SJSA1 (cell line): ENCODE measurements at places on chromosomes 3 and 15.

DNA sequence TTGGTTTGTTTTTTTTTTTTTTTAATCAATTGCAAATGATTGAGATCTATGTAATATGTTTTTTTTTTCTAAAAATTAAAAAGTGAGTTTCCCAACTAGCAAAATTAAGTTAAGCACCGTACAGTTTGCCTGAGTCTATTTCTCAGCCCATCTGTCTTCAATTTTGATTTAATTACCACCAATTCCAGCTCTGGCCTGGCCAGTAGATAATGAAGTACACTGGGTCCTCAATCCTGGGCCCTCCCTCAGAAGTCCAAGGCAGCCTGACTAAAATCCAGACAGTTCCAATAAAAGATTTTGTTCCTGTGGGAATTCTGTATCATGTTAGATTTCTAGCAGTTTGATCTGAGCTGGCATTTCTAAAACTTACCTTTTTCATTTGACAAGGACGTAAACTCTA is 887.2 kb downstream of the NAALADL2 start:
- DNase-seq = no peak

DNA sequence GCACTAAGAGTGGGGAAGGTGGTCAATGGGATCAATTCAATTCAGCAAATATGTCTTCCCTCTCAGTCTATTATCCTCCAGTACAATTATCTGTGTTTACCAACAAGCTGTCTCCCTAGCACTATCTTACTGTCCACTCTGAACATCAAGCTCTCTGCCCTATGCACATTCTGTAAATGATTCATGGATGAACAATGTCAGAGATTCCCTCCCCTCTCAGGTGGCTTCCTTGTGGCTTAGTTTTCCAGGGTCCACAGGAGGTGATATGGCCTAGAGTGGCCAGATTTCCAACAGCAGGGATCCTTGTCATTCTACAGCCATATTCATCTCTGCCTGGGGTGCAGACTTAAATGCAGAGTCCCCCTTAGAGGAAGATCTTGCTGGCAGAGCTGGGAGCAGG is 225.1 kb downstream of the UACA start:
- no peak for DNase-seq

GRCh38 chr3:115655761-115656282 is 32.5 kb downstream of the GAP43 start:
- DNase-seq = no peak

DNA sequence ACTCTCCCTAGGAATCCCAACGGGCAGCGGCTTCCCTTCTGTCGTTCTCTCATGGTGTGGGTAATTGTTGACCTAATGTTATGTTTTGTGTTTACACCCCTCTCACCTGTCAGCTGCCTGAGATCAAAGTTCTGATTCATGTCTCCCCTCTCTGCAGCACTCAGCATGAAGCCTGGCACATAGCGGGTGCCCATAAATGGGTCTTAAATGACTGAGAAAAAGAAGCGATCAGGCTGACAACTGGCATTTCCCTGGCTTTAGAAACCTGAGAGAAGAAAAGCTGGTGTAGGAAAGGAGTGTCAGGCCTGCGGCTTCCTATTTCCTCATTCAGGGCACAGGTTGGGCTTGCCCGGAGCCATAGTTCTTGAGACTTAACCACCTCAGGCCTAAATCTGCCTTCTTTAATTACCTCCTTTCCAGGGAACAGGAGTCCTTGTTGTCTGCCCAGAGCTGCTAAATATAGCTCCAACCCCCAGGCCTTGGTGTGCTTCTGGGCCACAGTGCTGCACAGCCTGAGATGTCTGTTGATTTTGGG is 31.8 kb downstream of the LPP start:
- no peak for DNase-seq

DNA sequence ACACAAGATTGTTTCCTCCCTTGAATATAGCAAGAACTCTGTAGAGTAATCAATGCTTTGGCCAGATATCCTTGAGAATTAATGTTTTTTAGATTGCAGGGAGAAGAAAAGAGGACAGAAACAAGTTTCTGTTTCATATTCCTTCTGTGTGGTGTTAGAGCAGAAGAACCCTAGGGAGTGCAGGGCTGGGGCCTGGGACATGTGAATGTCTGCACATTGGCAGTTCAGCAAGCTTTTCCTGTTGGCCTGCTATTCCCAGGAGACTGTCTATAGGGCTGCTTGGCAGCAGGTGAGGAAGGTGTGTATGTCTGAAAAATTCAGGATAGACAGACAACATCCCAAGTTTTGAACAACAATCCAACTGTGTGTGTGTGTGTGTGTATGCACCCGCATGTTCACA is 13.6 kb upstream of the CNBP start:
- DNase-seq = no peak

- DNase-seq = no peak
Observed at GRCh38 chr3:29555590-29555989, 274.7 kb downstream of the RBMS3 start.

DNA sequence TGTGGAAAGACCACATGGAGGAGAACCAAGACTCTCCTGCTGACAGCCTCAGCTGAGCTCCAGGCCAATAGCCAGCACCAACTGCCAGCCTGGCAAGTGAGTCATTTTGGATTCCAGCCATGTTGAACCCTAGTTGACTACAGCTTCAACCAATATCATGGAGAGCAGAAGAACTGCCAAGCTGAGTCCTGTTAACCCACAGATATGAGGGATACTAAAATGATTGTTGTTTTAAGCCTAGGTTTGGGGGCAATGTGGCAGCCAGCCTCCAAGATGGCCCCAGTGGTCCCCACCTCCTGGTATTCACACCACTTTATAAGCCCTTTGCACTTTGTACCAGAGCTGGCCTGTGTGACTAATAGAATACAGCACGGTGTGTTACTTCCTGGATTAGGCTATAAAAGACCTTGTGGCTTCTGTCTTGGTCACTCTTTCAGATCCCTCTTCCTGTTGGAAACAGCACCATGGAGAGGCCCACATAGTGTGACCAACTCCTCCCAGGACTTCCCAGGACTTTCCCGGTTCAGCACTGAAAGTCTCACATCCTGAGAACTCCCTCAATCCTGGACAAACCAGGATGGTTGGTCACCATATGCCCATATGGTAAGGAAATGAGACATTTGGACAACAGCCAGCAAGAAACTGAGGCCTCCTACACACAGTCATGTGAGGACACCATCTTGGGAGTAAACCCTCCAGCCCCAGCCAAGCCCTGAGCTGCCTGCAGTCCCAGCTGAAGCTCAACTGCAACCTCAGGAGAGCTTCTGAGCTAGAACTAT is 32.4 kb upstream of the CDV3 start:
- no peak for DNase-seq

DNA sequence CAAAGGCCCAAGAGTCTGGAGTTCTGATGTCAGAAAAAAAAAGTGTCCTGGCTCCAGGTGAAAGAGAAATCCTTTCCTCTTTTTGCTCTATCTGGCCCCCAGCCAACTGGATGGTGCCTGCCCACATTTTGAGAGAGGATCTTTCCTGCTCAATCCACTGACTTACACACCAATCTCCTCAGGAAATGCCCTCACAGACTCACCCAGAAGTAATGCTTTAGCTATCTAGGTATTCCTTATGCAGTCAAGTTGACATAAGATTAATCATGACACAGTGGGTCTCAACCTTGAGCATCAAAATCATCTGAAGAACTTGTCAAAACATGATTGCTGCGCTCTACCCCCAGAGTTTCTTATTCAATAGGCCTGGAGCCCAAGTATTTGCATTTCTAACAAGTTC is 31.2 kb downstream of the STRIT1 start:
- no peak for DNase-seq
